ENCODE measurements at places on chromosomes 2 and 18.
A peak's percentile ranks its signal among the peaks of the same experiment; 100 is the strongest.

DNA sequence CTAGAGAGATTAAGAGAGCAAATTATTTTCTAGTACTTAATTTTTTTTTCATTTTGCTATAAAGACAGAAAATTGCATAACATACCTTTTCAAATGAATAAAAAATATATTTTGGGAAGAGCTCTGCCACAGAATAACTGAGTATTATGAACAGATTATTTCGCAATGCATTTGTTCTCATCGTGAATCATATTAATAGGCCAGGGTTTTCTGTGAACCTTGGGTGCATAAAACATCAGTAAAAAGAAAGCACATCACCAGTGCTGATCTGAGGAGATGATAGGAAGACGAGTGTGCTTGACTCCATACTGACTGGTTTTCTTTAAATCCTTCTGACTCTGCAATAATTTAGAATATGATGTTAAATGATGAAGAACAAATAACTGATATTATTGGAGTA is 409.1 kb downstream of the CPS1 start:
- DNase-seq = no peak

- DNase-seq = no peak
Measured at GRCh38 chr2:203596183-203596582, 61.1 kb upstream of the RAPH1 start.

DNA sequence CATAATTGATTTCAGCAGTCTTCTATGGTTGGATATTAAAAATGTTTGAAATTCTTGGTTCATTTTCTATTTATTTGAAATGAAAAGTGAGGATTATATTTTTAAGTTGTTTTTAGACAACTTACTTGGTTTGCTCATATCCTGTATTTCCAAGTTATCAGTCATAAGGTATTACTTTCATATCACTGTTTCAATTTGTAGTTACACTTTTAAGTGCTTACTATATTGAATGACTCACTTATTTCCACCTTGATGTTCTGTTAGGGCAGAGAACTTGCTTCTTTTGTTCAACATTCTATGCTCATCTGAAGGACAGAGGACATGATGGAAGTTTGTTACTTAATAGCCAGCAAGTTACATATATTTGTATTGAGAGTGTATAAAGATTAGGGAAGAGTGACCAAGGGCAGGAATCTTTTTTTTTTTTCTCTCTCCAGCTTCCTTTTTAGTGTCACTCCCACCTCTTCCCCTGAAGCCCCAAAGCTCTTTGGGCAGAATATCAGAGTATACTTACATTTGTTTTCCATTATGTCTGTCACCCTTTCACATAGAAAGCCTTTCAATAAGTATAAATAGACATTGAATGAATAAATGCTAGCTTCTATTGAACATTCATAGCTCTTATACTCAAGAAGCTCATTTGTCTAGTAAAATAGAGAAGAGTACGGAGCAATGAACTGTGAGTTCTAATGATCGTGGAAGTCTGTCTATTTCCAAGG is 28.1 kb downstream of the PIK3C3 start:
- no peak for DNase-seq

- DNase-seq = no peak
Measured at GRCh38 chr18:78238404-78239089, 741.1 kb upstream of the SALL3 start.

DNA sequence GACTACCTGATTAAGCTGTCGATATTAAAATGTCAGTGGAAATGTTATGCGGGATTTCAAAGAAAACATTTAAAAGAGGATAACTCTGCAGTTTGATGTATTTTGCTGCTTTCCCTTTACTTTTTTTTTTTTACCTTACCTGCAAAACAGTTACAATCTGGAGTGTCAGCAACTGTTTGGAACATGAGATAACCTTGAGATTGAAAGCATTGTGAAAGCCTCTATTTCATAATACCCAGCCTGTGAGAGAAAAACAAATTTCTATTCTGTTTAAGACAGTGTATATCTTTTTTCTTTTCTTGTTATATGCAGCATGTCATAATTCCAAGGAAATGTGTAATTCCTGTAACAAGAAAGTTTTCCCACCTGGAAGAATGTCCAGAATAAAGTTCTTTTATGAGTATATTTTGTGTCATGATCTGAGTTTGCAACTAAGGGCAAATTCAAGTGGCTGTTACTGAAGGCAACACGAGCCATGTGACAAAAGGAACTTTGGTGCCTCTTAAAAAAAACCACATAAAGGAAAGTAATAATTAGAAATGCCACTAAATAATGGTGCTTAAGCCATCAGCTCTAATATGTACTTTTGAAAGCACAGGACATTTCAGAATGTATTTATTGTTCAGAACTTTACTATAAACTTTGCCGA is 297.0 kb upstream of the DSEL start:
- no peak for DNase-seq

DNA sequence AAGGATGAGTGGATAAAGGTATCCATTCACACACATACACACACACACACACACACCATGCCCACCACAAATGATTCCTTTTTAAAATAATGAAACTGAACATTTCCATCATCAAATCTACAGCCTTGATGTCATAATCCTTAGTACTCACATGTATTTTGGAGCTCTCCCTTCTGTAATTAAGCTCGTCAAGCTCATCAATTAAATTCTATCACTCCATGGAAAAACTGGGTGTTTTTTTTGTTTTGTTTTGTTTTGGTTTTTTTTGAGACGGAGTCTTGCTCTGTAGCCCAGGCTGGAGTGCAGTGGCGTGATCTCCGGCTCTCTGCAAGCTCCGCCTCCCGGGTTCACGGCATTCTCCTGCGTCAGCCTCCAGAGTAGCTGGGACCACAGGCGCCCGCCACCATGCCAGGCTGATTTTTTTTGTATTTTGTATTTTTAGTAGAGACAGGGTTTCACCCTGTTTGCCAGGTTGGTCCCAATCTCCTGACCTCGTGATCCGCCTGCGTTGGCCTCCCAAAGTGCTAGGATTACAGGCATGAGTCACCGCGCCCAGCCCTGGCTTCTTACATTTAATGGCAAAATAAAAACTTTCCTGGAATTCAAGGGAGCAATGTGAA is 78.6 kb upstream of the RGPD4 start:
- no peak for DNase-seq

DNA sequence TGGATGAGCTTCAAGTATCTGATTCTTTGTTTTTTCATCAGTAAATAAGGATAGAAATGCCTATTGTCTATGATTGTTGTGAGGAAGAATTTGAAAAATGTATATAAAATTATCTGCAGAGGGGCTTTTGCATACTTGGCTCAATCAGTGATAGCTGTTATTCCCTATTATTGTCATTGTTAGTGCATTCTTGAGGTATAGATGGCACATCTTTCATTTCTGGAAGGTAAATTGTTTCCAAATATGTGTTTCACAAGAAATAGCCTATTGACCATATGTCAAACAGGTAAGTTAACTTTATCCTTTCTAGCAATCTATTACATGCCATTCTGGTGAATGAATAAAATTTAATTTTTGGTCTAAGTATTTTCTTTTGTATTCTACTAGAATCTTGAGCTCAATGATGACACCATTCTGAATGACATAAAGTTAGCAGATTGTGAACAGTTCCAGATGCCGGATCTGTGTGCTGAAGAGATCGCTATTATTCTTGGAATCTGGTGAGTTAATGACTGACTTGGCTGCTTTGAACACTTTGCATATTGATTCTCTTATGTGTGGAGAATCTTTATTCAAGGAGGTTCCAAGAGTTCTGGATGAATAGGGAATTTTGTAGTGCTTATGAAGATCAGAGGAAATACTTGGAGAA is 44.2 kb downstream of the TTC27 start:
- no peak for DNase-seq

DNA sequence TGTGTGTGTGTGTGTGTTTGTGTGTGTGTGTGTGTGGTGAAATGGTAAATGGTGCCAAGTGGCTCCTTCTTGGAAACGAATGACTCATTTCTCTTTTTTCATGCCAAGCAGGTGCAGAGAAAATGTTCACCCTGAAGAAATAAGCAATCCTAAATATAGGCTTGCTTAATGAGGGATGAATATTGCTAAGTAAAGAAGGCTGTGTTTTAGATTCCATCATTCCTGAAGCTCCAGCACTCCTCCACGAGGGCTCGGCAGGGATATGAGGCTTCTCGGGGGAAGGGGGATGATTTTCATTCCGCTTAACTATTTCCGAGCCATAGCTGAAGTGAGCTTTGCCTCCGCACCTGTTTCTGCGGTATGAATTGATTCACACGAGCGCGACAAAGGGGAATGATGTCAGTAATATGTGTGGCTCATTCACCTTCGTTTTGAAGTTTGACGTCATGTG is 72.9 kb downstream of the TSN start:
- no peak for DNase-seq

GRCh38 chr2:181991171-181991885 is 5.7 kb downstream of the PPP1R1C start:
- no peak for DNase-seq

DNA sequence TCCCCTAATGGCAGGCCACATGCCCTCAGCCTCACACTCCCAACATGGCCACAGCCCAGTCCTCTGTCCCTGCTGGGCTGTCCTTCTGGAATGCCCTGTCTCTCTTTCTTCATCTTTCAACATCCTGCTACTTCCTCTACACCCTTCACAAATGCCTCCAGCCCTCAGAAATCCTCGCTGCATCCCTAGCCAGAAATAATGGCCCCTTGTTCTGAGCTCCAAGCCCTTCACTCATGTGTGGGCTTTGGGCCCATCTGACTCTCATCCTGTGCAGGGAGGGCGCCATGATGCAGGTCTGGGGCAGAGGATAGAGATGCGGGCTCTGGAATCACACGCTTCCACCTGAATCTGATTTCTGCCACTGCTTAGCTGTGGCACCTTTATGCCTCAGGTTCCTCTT is 181.9 kb downstream of the TNS1 start:
- DNase-seq = no peak

DNA sequence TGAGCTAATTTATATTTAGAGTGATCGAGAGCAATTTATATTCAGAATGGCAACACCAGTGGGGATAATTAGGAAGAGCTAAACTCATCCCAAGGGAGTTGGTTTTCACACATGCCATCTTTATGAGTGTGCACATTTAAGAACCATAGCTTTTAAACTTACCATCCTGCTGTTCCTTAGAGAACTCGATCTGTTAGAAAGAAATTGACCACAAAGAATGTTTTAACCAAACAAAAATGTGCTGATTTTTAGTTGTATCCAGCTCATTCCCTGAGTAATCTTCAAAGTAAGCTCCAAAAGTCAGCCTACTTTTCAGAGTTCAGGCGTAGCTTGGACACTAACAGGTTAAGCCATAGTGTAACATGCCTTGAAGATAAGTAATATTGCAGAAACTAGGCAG is 12.6 kb downstream of the MYL1 start:
- no peak for DNase-seq

GRCh38 chr2:197433780-197434438 is 919 bp downstream of the SF3B1 start:
- no peak for DNase-seq

- no peak for DNase-seq
Measured at GRCh38 chr18:55477499-55477859, 110.5 kb downstream of the TCF4 start.

GRCh38 chr2:65130664-65131175 is 814 bp upstream of the RAB1A start:
- no peak for DNase-seq

- no peak for DNase-seq
Measured at GRCh38 chr18:53943326-53943860, 281.1 kb downstream of the MBD2 start.

- DNase-seq = no peak
Measured at GRCh38 chr2:218264773-218265561, 4.2 kb downstream of the GPBAR1 start.

- no peak for DNase-seq
Measured at GRCh38 chr18:52596748-52597435, 256.9 kb downstream of the DCC start.

DNA sequence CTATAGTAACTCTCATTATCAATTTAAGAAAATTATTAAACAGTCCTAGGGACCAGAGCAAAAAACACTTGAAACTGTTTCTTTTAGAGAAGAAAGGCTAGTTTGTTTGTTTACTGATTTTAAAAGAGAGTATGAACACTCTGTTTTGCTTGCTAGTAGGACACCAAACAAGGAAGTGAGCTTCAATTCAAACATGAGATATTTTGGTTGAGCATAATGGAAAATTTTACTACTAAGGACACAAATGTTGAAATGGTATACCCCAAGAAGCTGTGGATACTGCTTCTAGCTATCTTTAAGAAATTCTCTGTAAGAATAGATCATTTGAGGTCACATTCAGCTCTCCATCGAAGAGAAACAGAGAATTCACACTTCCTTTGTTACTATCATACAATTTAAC is 216.3 kb upstream of the SMAD7 start:
- DNase-seq = no peak

DNA sequence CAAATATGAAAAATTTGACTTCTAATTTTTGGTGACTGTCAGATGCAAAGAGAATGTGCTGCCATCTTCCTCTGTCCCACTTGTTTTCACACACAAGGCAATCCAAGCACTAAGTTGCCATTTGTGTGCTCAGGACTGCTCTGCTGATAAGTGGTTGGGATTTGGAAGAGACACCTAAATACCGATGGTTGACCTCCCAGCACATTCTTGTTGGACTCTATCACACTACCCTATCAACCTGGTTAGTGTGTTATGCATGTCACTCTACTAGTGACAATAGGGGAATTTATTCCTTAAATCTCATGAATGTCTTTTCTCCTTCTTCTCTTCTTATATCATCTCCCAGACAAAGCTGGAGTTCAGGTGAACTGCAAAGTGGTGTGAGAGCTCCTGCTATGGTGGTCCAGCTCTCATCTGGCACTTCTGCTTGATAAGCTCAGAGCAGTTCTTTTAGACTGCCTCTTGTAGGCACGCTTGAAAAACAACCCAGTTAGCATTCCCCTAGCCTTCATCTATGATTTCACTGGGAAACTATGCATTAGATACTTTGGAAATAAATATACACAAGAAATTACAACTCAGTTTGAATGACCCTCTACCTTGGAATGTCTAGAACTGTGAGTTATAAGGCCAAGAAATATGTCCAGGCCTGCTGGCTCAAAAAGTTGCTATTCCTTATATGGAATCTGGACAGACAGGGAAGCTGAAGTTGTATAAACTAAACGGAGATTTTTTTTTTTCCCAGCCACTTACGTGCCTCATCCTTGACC is 404.8 kb downstream of the MEIS1 start:
- peak; percentile 27 for DNase-seq

Measured in LNCaP clone FGC (cell line).